Eye (tissue), 1 donor: ENCODE measurements at places on chromosomes 6 and 20.

GRCh38 chr6:163739966-163740365 is 325.4 kb downstream of the QKI start:
- no peak for DNase-seq

GRCh38 chr6:36506611-36507010 is 40.7 kb downstream of the STK38 start:
- no peak for DNase-seq

GRCh38 chr6:94071835-94072234 is 652.5 kb upstream of the EPHA7 start:
- peak; percentile 11 for DNase-seq

DNA sequence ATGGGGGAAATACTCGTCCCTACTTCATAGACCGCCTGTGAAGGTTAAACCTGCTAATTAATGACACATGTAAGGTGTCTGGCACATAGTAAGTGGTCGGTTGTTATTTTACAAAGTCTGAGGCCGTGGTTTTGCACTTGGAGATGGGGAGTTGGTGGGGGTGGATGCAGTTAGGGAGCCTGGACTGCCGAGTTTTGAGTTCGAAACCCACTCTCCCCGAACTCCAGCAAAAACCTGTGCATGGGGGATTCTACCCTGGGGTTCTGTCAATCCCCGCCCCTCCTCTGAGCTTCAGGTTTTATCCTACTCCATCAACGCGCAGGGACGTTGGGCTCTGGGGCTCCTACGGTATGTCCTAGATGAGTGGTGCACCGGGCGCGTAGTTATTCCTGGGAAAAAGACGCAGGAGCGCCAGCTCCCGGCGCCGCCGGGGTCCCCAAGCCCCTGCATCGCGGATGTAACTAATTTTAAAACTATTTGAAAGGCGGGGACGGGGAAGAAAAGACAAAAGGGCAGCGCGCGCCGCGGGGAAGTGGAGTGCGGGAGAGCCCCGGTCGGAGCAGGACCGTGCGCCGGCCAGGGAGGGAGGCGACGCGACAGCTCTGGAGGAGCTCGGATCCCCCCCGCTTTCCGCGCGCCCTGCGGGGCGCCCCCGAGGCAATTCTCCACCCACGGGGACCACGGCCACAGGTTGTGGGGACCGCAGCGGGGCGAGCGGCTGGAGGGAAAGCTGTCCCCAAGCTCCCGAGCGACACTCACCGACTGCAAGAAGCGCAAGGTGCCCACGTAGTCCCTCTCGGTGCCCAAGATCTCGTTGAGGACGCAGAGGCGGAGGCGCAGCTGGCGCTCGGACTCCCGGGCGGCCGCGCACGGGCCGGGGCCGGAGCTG is 672 bp downstream of the PREX1 start:
- DNase-seq, result peak; percentile 78

DNA sequence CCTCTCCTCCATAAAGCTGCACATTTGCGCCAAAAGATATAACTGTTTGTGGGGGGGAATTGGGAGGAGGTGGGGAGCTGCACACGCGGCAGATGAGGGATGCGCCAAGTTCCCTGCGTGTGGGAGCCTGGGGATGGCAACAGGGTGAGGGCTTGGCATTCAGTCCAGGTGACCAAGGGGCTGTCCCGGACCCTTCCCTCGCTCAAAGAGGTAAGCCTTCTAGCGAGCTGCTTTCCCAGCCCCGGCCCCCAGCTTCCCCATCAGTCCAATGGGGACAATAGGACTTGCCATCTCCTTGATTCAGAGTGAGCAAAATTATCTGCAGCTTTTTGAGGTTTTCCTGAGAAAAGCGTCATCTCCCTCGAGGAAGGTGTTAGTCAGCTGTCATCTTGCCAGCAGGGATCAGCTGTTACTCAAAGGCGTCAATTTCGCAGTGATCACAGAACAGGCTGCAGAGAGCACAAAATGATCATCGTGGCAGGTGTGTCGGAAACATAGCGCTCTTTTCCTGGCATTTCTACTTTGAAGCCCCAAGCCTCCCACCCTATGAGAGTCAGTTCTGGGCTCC is 21.3 kb downstream of the ZNF831 start:
- DNase-seq, result no peak
